Hematopoietic multipotent progenitor cell (in vitro differentiated cells): ENCODE measurements at places on chromosomes 11 and 22. TPM values are rescaled to one million over a fixed set of nuclear protein-coding genes. Genes with fewer than 3 reads are reported as not detected.

- DNase-seq: no peak
Measured at GRCh38 chr11:132873841-132874240, 658.5 kb downstream of the OPCML start.

PNPLA2 gene
- 107 TPM for total RNA-seq

PVALB gene
- not detected for total RNA-seq

- no peak for DNase-seq
Measured at GRCh38 chr11:129785383-129786111, 30.1 kb upstream of the TMEM45B start.
